ENCODE measurements at places on chromosomes 7 and 10.

GRCh38 chr10:9051328-9051974, 997.0 kb downstream of the GATA3 start:
- DNase-seq: no peak

DNA sequence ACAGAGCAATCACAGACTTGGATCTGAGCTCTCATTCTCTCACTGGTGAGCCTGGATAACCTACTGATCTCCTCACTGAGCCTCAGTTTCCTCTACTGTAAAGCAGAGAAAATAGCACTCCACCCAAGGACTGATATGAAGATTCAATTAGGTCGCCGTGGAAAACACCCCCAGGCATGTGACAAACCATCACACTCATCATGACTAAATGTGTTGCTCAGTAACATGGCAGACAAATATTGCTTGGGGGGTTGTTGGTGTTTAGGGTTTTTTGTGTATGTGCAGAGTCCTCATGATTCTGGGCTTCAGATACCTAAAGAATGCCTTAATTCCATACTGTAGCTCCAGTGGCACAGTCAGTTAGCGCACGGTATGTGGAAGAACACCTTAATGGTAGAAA, 122.1 kb upstream of the TCF7L2 start:
- no peak for DNase-seq

- DNase-seq: no peak
Observed at GRCh38 chr10:24589265-24589664, 134.4 kb downstream of the ARHGAP21 start.

DNA sequence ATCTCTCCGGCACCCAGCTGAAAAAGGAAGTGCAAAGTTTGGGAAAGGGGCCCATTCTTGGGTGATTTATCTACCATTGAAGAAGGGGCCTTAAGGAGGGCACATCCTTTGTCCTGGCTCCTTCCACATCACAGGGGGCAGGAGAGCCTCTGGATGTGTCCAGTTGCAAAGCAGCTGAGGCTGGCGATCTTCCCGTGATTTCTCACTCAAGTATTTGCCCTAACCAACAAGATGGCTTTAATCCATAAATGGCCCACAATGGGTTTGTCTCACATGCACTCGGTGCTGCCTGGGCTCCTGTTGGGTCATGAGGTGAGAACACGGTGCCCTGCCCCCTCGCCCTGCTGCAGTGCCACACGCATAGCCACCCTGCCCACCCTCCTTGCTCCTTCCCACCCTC, 14.2 kb upstream of the FRMPD2 start:
- no peak for DNase-seq

GRCh38 chr7:16811551-16811950, 6.8 kb upstream of the AGR2 start:
- DNase-seq: no peak

DNA sequence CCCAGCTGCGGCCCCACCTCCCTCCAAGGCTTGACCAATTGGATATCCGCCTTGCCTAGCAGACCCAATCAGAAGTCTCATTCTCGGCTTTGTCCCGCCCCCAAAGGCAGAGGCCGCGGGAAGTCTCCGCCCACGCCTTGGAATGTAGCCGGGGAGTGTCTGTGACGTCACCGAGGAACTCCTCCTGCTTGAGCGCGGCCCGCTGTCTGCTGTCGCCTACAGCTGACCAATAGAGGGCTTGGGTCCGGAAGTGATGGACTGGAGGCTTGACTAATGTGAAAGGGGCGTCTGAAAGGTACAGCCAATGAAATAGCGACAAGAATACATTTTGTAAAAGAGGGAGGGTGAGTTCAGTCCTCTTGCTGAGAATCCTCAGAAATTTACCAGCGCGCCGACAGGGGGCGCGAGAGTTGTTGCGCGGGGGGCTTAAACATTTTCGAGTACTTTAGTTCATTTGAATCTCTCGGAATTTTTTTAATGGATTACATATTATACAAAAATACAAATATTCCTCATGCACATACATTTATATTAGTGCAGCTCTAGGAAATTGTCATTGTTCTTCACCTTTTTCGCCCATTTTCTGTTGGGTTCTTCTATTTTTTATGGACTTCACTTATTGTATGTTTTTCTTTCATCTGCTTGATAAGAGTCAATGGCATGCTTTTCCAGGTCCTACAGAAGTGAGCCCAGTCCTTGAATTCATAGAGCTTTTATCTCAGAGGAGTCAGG, 376 bp upstream of the CREB3L2 start:
- peak; percentile 99 for DNase-seq

GRCh38 chr10:5737352-5737751, 52.7 kb downstream of the TASOR2 start:
- DNase-seq: no peak

GRCh38 chr10:12489806-12490205, 140.5 kb downstream of the CAMK1D start:
- DNase-seq: no peak

GRCh38 chr7:147363101-147363500, 1227.5 kb upstream of the C7orf33 start:
- no peak for DNase-seq

GRCh38 chr10:97074256-97075145, 111.3 kb downstream of the SLIT1 start:
- DNase-seq: peak; percentile 8

GRCh38 chr10:101824736-101825135, 6.5 kb upstream of the OGA start:
- no peak for DNase-seq

- DNase-seq: no peak
Observed at GRCh38 chr7:131173145-131173890, 154.4 kb upstream of the MKLN1 start.

- DNase-seq: peak; percentile 15
Observed at GRCh38 chr7:119270644-119271043, 1002.3 kb upstream of the KCND2 start.

GRCh38 chr7:8251195-8251594, 10.8 kb downstream of the ICA1 start:
- DNase-seq: no peak

- DNase-seq: no peak
Observed at GRCh38 chr7:108623220-108623619, 53.5 kb downstream of the DNAJB9 start.

DNA sequence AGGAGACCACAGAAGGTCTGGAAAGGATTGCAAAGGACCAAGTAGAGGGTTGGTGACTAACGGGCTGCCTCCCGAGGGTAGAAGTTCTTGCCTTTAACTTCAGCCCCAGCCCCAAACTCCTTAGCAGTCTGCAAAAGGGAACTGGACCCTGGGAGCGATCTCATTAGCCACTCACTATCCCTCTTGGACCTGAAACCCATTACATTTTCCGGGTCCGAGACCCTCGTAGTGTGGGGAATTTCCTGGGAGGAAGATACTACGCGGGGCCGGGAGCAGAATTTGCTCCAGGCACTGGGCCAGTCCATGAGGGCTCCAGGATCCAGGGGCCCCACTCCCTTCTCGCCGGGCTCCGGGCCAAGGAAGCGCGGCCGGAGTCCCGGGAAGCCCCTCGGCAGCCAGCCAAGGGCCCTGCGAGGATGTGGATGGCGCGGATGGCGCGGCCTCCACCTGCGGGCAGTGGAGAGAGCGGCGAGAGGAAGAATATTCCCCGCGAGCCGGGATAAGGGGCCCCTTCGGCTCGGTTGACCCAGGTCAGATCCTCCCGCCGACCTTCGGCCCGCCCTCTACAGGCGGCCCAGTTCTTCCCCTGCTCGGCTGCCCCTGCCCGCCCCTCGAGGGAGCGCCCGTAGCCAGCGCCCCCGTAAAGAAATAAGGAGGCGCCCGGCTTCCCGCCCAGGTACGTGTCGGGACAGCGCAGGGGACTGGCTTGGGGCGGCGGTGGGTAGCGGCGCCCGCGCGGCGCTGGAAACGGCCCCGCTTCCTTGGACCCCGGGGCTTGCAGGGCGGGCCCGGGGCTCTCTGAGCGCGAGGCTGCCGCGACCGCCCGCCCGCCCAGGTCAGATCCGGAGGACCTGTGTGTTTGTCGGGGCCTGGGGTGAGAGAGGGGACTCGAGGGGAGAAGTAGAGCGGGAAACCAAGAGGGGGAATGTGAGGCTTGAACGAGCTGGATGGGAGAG, at the start of gene MYO3A:
Gene MYO3A, plus strand, starts transcription at position 577 of the 956 bp plus-strand sequence. CDS start 17,882 bp downstream, outside the sequence.
- DNase-seq: peak; percentile 79

- DNase-seq: peak; percentile 79
Observed at GRCh38 chr10:124522933-124523871, 61.6 kb downstream of the LHPP start.

DNA sequence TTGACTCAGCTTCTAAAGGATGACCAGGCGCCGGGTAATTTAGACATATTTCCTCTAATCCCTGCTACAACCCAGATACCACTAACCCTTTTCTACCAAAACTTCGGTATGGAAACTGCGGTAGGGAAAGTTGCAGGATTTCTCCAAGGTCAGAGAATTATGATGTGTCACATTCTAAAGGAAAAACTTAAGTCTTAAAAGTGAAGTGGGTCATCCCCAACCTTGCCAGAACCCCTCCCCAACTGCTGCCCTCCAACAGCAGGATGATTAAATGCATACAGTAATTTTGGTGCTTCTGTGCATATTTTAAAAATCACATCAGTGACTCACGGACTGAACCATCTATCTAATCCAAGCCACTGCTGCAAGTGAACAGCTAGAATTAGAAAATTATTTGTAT, 52.7 kb downstream of the GRB10 start:
- DNase-seq: no peak

DNA sequence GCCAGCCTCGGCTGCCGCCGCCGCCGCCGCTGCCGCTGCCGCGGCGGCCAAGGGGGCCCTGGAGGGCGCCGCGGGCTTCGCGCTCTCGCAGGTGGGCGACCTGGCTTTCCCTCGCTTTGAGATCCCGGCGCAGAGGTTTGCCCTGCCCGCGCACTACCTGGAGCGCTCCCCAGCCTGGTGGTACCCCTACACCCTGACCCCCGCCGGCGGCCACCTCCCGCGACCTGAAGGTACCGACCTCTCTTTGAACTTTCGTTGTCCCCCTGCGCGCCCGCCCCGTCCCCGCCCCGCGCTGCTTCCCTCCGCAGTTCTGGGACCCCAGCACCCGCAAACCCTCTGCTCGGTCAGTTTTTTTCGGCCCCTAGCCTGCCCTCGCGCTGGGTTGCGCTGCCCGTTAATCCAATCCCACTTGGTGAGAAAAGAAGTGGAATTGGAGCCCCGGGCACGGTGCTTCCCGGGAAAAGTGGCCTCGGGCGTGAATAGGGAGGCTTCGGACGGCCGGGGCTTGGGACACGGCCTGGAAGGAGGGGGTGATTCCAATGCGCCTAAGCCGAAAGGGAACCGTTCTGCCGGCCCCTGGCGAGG, 543 bp downstream of the HMX3 start:
- DNase-seq: peak; percentile 17

DNA sequence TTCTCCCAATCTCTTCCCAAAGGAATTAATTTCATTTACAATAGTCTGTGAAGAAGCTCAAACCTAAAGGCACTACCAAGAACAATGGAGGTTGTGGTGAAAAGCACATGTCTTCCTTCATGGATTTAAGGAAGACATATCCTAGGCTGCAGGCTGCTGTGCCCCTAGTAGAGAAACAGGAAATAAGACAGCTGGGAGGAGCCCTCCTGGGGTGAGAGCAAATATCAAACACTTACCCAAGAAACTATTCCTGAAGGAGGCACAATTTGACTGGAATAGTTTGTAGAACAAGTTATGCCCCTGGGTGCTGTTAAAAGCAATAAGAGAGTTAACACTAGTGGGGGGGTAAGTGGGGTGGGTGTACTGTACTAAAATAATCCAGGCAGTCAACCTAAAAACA, 30.1 kb downstream of the PDZD8 start:
- DNase-seq: peak; percentile 75

All from NCI-H69 (cell line).